ENCODE measurements at places on chromosomes 1 and 21. TPM values are rescaled to one million over a fixed set of nuclear protein-coding genes. Genes with fewer than 3 reads are reported as not detected.

DNA sequence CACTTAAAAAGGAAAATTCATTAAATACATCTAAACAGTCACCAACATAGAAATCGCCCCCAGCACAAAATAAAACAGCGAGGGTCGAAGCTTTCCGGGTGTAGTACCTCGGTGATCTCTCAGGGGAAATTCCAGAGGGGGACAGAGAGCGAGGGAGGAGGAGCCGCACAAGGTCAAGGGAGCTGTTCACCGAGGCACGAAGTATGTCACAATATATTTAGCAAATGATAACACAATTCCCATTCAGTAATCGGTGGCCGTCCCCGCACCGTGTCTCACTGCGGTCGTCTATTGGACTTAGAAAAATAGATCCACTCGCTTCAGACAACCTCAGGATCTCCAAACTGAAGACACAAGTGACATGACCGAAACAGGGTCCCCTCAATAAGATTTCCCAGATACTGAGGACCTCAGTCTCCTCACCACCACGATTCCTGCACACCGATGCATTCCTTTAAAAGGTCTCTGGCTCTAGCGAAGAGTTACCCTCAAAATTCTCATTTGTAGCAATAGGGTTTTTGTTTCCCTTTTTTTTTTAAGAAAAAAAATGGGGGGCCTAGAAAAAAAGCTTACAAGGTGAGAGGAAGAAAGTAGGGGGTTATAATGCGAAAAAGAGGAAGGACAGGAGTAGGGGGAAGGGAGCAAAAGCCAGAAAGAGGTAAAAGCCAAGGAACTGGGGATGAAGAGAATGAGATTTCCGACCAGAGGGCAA is 1.1 kb downstream of the LPGAT1 start:
- DNase-seq: peak; percentile 24

GRCh38 chr1:55275941-55276341 is 60.8 kb upstream of the USP24 start:
- peak; percentile 48 for DNase-seq

- DNase-seq: no peak
Measured at GRCh38 chr1:227378181-227378580, 59.9 kb upstream of the CDC42BPA start.

DNA sequence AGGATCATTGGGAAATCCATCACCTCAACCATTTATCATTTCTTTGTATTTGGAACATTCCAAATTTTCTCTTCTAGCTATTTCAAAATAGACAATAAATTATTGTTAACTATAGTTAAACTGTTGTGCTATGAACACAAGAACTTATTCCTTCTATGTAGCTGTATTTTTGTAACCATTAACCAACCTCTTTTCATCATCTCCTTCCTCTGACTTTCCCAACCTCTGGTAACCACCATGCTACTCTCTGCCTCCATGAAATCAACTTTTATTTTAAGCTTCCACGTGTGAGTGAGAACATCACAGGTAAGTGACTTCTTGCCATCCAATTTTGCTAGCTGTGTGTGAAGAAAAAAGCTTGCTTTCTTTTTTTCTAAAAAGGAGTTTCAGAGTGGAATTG is 418 bp downstream of the IFI44L start:
- no peak for DNase-seq

GRCh38 chr1:113031171-113031933 is 41.6 kb upstream of the LRIG2 start:
- DNase-seq: no peak

- DNase-seq: no peak
Measured at GRCh38 chr21:28550057-28550825, 442.4 kb downstream of the LTN1 start.

DNA sequence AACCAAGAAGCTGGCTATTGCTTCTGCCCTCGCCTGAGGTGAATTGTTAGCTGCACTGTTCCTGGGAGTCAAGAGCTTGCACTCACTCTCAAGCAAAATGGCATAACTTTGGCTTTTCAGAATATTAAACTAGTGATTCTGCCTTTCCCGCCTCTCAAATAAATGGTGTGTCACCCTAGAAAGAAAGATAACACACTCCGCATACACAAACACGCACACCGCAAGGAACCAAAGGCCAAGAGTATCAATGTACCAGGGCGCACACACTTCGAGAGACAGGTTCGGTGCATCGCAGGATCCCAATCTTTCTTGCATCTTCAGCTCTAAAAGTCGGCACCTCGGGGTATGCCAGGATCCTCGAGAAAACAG is 470 bp upstream of the RTCA start:
- DNase-seq: peak; percentile 48

- DNase-seq: no peak
Measured at GRCh38 chr1:227330279-227331076, 12.2 kb upstream of the CDC42BPA start.

DNA sequence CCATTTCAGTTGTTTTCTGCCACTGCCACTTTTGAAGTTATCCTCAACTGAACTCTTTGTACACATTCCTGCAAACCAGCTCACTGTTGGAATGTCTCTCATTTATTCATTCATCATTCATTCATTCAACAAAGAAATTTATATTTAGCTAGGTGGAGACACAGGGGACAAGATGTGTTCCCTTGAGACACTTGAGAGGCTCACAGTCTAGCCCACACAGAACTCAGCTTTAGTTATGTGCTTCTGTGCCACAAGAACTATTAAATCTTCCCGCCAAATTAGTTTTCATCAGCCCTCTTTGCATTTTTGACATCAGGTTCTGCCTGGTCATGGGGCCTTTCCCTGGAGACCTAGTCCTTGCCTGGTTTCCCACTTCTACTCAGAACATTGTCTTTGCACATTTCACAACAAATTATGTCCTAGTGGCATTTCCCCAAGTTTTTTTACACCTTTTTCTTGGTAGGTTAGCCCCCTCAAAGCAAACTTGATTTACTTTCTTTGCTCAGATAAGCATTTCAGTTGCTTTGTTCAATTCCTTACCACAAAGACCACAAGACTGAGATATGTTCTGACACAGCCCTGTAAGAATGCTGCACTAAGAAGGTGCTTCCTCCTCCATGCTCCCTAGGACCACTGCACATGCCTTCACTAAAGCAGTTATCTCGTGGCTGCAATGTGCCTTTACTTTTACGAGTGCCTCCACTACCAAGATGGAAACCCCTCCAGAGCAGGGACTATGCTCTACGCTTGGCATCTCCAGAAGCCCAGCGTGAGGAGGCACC is 31.0 kb downstream of the ILDR2 start:
- peak; percentile 32 for DNase-seq

- DNase-seq: no peak
Measured at GRCh38 chr21:43211072-43211759, 42.4 kb downstream of the CRYAA start.

GRCh38 chr1:202806845-202807450 is 1.3 kb downstream of the KDM5B start:
- DNase-seq: peak; percentile 26

GRCh38 chr1:171611306-171611705 is 10.7 kb upstream of the MYOCOS start:
- peak; percentile 18 for DNase-seq

- DNase-seq: no peak
Measured at GRCh38 chr1:234709473-234710228, 99.7 kb upstream of the IRF2BP2 start.

DNA sequence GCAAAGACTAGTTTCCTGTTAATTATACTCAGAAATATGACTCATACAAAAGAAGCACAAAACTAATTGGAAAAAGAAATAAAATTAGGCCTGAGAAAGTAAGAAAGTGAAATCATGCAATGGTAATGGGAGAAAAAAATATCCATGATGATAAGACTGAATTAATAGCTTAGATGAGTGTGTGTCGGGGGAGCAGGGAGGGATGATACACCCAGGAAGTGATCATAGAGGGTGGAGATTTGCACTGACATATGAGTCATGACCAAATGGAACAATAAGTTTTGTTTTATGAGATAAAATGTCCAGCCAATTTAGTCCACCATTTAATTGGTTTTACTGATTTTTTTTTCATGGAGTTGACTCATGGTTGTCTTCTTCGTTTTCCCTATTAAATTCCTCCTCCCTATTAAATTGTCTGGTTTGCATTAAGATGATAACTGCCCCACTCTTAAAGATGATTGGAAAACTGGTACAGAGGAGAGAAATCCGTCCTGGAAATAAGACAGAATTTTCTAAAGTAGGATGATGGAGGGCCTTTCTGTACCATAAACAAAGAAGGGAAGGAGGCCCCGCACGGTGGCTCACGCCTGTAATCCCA is 111.7 kb upstream of the KCNJ6 start:
- DNase-seq: peak; percentile 73

The RHD gene
- not detected for polyA plus RNA-seq

GRCh38 chr1:27152829-27153548 is 1.9 kb downstream of the SLC9A1 start:
- peak; percentile 63 for DNase-seq

DNA sequence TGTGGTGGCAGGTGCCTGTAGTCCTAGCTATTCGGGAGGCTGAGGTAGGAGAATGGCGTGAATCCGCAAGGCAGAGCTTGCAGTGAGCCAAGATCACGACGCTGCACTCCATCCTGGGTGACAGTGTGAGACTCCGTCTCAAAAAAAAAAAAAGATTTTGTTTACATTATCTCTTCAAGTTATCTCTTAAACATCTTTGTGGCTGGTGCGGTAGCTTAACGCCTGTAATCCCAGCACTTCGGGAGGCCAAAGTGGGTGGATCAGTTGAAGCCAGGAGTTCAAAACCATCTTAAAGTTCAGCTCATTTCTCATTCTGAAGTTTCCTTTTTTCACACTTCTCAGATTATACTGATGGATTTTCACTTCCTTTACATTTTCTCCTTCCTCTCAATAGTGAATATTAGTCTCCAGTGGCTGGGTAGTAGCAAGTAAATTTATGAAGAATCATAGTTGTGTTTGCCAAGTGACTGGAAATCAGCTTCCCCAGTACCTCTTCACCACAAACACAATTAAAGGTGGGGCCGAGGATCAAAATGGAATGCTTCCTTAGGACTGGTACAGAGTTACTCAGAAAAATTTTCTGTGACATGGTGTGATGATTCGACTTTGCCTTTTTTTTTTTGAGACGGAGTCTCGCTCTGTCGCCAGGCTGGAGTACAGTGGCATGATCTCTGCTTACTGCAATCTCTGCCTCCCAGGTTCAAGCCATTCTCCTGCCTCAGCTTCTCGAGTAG is 13.8 kb downstream of the PIP5K1A start:
- peak; percentile 49 for DNase-seq

DNA sequence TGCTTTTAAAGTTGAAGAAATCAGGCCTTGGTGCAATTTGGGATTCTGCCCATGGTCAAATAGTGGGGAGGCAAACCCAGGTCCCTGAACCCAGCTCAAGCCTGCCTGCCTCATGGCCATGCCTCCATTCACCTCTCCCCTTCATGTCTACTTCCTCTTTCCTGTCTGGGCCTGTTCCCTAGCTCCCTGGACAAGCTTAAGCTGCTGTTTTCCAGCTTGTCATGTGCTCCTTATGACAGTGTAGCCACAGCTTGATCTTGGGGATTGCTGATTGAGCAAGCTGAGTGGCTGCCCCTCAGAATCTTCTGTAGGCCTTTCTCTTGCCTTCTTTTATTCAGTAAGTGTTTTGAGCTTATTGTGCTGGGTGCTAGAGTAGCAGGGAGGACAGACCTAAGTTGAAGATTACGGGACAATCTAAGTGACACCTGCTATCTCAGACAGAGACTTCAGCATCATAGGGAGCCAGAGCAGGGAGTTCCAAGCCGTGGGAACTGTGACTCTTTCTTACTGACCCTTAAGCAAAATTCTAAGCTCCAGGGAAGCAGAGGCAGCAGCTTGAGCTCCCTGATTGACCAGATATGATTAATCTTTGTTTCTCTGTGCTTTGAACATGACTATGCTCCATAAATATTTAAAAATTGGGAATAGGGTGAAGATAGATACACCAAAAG is 520 bp upstream of the MR1 start:
- peak; percentile 90 for DNase-seq

The SH3GLB1 gene
- polyA plus RNA-seq: 36.2 TPM

- peak; percentile 17 for DNase-seq
Measured at GRCh38 chr1:211329764-211330201, 3.1 kb downstream of the TRAF5 start.

GRCh38 chr1:236168716-236169429 is 26.5 kb downstream of the GPR137B start:
- no peak for DNase-seq

DNA sequence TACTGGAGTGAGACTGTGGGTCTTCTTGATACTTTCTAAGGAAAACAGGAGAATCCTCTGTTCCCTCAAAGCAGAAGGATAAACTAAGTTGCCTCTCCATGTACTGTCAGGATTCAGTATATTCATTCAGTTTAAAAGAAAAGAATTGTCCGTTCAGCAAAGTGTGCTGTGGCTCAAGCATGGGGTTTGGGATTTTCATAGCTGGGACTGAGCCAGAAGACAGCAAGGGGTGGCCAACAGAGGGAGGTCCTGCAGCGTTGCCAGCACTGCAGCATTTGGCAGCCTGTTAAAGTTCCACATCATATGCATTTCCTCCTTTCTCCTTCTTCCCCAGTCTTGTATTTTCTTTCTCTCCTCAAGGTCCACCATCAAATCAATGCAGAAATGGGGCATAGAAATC is 75.1 kb downstream of the DTL start:
- no peak for DNase-seq

Measured in mammary epithelial cell (primary cell).